ENCODE measurements at places on chromosomes 2 and 18.

- no peak for DNase-seq
These were observed 15.7 kb upstream of the FZD7 start for GRCh38 chr2:202017940-202018339.

DNA sequence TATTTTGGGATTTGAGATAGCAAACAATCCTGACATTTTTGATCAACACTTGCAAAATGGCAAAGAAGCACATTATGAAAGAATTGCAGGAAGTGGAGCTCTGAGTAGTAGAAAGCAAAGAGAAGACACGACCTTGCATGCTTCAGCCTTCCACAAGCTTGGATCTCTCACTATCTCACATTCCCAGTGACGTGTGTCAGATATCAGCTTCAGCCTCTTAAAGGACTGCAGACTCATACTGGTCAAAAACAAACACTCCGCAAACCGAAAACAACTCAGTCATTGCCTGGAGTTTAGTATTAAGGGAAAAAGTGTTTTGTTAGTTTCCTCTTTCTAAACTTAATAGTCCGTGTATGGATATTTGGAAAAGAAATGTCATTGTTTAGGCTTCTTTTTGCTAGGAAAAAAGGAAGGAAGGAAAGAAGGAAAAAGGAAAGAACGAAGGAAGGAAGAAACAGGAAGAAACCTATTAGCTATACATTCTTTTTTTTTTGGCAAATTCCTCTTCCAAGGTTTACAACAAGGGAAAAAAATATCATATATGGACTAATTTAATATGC, 32.6 kb upstream of the SLC40A1 start:
- DNase-seq: no peak

DNA sequence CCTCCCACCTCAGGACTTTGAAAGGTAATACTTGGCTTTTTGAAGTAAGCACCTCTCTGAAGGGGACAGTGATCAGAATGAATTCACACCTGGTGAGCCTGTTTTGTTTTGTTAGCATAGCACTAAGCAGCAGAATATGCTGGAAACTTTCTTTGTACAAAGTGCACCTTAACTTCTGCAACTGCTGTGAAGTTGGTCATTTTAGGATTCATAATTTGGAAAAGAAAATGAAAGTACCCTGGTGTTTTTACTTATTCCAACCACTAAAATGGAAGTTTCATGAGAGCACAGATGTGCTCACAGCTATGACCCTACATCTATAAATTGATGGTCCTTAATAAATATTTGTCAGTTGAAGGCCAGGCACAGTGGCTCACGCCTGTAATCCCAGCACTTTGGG, 257.8 kb upstream of the STON1 start:
- DNase-seq: no peak

DNA sequence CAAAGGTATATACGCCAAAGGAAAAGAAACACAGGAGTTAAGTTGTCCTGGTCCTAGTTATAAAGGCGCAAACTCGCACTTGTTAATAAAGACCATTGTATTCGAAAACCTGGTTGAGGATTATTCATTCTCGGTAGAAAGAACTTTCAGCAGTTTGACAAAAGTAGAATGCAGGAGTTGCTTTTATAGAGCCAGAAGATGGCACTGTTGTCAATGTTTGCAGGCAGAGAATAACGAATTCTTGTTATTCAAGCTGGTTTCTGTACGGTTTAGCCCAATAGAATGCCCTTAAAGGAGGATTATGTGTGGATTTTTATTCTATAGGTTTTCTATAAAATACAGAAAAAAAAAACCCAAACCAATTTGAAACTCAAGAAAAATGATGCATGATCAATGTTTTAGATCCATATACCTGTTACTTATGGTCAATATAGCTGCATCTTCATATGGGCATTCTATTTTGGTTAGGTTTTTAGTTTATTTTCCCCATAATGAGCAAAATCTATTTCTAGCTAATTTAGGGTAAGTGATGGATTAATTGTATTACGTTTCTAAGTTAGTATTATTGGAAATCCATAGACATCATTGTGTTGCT, 510.3 kb downstream of the PLCL1 start:
- DNase-seq: no peak

DNA sequence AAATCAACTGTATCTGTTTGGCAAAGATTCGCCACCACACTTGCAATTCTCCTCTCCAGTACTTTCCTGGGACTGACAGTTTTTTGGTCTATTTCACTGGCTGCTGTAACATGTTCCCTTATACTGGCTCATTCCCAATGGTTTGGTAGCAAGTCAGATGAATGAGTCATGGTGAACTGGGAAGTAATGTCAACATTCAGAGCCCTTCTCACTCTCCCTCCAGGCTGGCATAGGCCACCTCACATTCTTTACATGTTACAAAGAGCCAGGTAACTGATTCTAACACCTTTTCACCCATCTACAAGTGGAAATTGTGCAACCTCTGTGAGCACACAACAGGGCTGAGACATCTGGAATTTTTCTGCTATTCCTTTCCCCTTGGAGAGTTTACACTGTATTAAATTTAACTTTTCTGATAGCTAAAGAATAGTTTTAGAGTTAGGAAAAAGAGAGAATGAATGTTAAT, 111.3 kb upstream of the TLK1 start:
- DNase-seq: no peak

DNA sequence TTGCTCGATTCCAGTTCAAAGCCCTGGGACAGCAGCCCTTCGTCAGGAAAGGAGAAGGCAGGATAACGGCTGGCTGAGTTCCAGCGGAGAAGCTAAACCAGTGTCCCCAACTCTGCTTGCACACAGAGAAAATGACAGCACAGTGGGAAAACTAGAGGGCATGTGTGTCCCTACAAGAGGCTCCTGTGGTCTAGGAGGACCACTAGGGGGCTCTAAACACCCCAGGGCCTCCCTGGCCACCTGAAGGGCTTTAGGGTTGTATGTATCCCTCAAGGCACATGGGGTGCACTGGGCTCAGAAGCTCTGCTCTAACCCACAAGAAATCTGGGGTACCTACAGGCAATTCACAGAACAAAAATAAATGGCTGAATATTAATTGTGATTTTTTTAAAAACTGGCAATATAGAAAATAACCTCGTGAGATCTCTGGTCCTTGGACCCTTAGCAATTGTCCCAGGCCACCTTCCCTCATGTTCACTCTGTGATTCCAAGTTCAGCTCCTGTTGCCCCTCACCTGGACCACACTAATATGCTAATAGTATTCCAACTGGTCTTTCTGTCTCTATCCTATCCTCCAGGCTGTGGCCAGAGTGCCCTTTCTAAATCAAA, 17.5 kb downstream of the STAT1 start:
- peak; percentile 26 for DNase-seq

GRCh38 chr2:201558665-201559064, 84.6 kb downstream of the TMEM237 start:
- DNase-seq: no peak

Measured in stimulated activated CD8-positive, alpha-beta memory T cell treated with anti-CD3 and anti-CD28 coated beads, Interleukin-2, amount 100 ng/mL, for 1 hour (primary cell).